ENCODE measurements at places on chromosomes 12 and 14. TPM values are rescaled to one million over a fixed set of nuclear protein-coding genes. Genes with fewer than 3 reads are reported as not detected.

The SEL1L gene
- total RNA-seq: 72.0 TPM

The CLEC1B gene
- not detected for total RNA-seq

The SLC7A8 gene
- total RNA-seq: 15.8 TPM

The LBHD2 gene
- not detected for total RNA-seq

The KRT75 gene
- not detected for total RNA-seq

The CDKN3 gene
- 7.4 TPM for total RNA-seq

The VIPAS39 gene
- 36.1 TPM for total RNA-seq

The LGR5 gene
- total RNA-seq: not detected

The LPCAT3 gene
- 10.2 TPM for total RNA-seq

The CD163 gene
- not detected for total RNA-seq

The SAMD15 gene
- total RNA-seq: 0.94 TPM

The RNASE7 gene
- total RNA-seq: not detected

The LRFN5 gene
- total RNA-seq: 13.2 TPM

The ACRBP gene
- total RNA-seq: 0.34 TPM

The CPNE6 gene
- not detected for total RNA-seq

The ALX1 gene
- total RNA-seq: not detected

The GLT8D2 gene
- 82.3 TPM for total RNA-seq

The PTHLH gene
- 0.47 TPM for total RNA-seq

The LRRK2 gene
- total RNA-seq: 11.0 TPM

The STAC3 gene
- 0.63 TPM for total RNA-seq

The OR6C68 gene
- total RNA-seq: not detected

The HOXC12 gene
- total RNA-seq: not detected

The CIROP gene
- 4.6 TPM for total RNA-seq

The RASSF8 gene
- 48.7 TPM for total RNA-seq

The ADCY4 gene
- 1.4 TPM for total RNA-seq

The GZMH gene
- not detected for total RNA-seq

The TUBA1A gene
- 1,359 TPM for total RNA-seq

The PUS1 gene
- 7.4 TPM for total RNA-seq

The CACNA1C gene
- 10.1 TPM for total RNA-seq

The HELB gene
- 1.5 TPM for total RNA-seq

The ITPR2 gene
- total RNA-seq: 3.6 TPM

The SUSD6 gene
- total RNA-seq: 3.2 TPM

The HCFC2 gene
- 23.8 TPM for total RNA-seq

The CLEC2A gene
- total RNA-seq: not detected

The CACNA2D4 gene
- total RNA-seq: 0.16 TPM

The DPPA3 gene
- not detected for total RNA-seq

The CLEC9A gene
- not detected for total RNA-seq

The HIGD1C gene
- total RNA-seq: not detected

All from bronchial smooth muscle cell (primary cell).